ENCODE measurements at places on chromosomes 4 and X.

DNA sequence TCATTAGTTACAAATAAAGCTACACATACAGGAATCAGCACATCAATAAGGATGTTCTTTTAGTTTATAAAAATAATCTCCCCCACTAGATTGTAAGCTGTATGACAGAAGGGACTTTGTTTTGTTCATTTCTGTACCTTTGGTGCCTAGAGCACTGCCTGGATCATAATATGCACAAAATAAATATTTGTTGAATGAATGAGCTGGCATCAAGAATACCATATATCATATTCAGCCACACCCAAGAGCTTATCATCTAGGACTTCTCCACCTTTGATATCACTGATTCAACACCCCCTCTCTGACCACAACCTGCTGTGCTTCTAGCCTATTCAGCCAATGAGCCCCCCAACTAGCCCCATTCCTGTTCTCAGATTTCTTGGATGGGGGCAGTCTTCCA lies 10.6 kb downstream of the SYTL4 start:
- DNase-seq, result no peak

DNA sequence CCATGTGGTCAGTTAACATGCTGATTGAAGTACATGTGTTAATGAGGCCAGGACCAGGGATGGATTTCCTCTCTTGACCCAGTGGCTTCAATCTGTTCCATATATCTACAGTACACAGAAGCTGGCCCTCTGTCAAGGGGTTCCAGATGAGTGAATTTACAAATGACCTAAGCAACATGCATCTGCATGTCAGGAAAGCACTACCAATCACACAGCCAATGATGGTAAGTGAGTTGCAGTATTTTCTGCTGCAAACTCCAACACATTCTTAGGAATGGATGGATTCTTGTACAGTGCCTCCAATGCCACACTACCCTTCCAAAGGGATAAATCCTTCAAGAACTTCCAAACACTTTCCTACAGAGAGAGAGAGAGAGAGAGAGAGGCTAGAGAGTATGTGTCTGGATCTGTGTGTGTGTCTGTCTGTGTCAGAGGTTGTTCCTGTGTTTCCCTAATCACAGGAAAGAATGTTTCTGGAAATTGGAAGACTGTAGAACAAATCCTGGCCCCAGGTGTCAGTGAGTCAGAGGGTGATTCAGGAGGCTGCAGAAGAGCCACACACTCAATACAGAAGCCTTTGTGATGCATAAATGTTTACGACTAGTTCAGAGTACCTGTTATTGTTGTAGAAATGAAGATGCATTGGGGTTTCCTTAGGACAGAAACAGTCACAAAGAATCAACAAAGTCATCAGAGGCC lies 107.5 kb downstream of the GUCY2F start:
- no peak for DNase-seq

DNA sequence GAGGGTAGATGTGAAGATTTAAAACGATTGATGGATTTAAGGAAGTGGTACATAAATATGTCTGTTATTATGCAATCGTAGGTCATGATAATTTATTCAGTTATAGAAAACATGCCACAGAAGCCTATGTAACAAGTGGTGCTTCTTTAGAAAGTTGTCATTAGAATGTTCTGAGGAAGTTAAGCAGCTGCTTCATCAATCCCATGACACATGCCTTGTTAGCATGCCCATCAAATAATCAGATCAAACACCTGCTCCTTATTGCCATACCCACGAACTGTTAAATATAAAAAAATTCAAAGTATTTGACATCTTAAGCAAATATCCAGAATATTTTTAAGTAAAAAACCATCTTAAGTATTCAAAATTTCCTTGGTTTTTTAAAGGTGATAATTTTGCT lies 76.4 kb upstream of the MYOZ2 start:
- no peak for DNase-seq

DNA sequence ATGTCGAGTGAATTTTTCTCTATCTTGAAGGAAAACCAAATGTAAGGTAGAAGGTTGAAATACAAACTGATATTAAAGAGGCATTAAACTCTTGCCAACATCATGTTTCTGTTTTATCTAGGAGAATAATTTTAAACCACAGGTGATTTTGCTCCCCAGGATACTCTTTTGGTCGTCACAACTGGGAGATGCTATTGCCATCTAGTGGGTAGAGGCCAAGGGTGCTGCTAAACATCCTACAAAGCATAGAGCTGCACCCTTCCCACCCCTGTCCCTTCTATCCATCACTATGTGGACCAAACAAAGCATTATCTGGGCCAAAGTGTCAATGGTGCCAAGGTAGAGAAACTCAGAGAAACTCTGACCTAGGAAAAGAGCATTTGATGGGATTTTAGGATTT lies 154.6 kb upstream of the MAGEB2 start:
- DNase-seq, result no peak

DNA sequence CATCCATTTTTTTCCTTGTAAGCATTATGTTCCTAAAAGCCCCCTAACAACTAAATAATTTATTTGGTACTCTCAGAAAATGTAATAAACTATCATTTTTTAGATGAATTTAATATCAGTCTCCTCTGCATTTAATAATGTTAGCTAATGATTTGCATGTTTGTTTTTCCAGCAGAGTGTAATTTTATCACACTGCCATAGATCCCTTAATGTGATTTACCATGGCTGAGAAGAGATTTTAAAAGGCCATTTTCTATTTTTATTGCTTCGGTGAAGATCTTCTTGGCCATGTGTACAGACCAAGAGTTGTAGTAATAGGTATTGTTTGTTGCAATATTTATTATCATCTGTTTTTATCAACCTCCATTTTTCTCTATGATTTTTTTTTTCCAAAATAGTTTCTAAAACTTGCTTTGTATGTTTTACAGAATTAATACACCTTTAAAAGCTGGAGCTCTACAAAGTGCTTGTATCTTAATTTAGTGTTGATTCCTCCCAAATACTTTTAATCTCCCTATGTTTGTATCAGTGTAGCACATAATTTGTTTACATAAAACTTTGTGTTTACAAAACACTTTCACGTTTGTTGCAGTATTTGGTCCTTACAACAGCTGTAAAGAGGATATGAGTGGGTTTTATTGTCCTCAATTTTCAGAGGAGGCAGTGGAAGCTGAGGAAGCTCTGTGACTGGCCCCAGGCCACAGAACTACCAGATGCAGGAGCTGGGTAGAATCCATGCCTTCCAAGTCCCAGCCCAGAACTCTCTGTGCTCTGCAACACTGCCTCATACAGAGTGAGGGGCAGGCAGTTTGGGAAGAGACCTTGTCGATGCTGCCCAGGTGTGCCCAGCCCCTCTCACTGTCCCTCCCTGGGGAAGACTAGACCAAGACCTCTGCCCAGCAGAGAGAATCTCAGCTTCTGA lies 58.1 kb downstream of the FAM114A1 start:
- no peak for DNase-seq

DNA sequence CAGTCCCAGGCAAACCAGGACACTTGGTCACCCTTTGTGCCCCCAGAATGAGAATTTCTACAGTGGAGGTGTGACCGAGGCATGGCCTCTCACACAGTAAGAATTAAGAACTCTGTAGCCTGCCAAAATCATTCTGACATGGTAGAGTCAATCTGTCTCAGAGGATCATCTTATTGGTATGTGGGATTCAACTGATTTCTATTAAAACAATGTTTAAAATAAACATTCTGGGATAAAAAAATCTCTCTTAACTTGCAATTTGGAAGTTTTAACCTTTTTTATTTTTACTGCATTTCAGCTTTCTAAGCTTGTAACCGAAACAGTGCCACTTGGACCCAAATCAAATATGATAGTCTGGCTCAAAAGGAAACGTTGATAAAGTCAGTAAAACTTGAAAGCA lies 165.4 kb upstream of the LDB2 start:
- DNase-seq, result no peak

DNA sequence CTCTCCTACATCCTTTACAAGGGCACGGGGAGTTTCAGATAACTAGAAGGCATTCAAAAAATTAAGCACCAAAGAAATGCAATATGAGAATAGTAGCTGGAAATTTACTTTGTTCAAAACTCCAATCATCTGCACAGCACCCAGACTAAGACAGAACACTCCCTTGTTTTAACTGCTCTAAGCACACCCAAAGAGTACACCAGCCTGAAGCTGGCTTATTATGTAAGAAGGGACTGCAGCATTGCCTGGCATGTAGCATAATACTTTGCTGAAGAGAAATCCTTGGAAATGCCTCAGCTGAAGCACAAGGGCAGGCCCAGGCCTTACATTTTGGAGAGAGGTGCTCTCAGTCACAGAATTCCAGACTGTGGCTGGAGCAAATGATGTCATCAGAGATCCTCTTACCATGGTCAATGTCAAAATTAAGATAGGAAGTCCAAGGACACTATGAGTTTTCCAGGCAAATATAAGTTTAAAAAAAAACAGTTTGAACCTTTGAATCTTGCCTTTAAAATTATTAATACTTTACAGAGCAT lies 14.8 kb downstream of the ARHGEF6 start:
- DNase-seq, result no peak

DNA sequence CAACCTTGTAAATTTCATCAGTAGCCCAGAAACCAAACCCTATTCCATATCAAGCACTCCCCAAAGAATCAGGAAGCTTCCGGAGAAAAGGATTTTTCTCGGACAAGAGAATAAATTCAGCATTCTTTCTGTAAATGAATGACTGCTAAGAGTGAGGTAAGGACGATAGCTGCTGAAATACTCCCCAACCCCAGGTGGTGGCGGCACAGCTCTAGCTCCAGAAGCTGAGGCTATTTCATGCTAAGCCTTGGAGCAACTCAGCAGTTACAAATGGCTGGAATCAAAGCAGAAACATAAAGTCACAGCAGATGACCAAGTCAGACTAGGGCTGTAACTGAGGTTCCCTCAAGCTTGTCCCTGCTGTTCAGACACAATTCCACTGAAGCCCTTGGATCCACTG lies 13.9 kb upstream of the PCDH19 start:
- DNase-seq, result no peak

Data from stimulated activated CD8-positive, alpha-beta memory T cell treated with anti-CD3 and anti-CD28 coated beads, Interleukin-4, amount 100 ng/mL, for 24 hours (primary cell).